ENCODE measurements at places on chromosomes 6 and 20.

- no peak for DNase-seq
These were observed 23.1 kb downstream of the ELOVL2 start for GRCh38 chr6:11021003-11021402.

- DNase-seq = no peak
These were observed 5.8 kb downstream of the DDR1 start for GRCh38 chr6:30889921-30890645.

DNA sequence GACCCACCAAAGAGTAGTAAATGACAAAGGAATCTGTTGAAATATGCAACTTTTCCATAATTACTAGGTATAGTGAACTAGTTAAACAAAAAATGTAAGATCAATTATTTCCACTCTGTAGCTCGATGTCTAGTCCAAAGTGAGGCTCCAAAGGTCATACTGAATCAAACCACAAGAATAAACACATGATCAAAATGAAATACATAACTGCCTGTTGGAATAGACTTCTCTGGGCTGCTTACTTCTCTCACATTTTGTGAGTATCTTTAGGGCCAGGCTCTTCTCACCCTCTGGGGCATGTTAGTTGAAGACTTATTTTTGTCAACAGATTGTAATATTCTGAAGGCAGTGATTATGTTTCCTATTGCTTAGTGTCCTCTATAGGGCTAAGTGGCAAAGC lies 103.7 kb upstream of the TMEM170B start:
- DNase-seq = no peak

DNA sequence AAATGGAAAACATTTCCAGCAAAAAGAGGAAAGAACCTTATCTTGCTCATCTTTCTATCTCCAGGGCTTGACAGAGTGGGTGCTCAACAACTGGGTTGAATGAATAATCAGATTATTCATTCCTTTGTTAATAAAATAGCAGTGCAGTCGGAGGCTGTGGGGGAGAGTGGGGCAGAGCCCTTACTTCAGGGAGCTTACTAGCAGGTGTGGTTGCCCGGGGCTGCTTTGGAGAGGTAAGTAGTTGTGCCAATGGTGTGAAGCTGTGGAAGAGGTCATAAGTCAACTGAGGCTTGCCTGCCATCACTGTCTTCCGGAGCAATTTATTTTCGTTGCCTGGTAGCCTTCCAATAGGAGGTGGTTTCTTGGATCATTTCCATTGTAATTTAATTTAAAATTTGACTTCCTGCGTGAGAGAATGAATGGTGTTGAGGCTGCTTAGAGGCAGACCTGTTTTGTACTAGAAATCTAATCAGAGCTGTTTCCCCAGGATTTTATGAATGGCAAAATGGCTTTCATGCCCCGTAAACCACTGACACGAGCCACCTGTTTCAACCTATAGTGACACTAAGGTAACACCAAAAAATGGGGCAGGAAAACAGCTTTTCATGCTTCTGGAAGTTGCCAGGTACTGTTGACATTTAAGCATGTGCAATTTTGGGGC lies 51.4 kb downstream of the ZDHHC14 start:
- no peak for DNase-seq

DNA sequence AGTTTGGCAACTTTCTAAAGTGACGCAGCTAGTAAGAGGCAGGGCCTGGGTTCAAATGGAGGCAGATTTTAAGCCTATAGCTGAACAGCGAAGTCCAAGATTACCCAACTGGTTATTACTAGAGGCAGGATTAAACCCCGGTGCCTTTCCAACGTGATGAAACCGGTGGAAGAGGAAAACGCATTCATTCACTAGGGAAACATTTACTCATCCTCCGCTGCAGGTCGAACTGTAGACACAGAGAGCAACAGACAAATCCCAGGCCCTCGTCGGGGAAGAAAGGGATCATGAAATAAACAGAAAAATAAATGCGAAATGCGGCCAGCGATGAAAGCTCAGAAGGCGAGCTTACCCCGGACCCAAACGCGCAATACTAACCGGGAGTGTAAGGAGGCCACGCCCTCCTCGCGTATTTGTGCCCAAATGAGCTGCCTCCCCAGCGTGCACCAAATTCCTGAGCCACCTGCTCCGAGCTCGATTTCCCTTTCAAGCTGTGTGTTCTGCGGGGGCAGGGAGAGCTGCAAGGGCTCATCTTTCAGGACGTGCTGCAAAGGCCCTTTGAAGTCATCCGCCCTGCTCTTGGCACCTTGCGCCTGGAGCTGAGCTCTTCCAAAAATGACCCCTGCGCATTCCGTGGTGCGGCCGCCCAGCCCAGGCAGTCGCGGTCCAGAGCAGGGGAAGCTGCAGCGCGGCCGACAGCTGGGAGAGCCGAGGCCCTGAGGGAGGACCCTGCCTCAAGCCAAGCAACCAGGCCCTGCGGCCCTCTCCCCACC lies 46.9 kb downstream of the PDYN start:
- no peak for DNase-seq

- no peak for DNase-seq
These were observed 12.4 kb downstream of the TPMT start for GRCh38 chr6:18142591-18142861.

- peak; percentile 1 for DNase-seq
These were observed 28.2 kb downstream of the NDRG3 start for GRCh38 chr20:36717657-36718056.

DNA sequence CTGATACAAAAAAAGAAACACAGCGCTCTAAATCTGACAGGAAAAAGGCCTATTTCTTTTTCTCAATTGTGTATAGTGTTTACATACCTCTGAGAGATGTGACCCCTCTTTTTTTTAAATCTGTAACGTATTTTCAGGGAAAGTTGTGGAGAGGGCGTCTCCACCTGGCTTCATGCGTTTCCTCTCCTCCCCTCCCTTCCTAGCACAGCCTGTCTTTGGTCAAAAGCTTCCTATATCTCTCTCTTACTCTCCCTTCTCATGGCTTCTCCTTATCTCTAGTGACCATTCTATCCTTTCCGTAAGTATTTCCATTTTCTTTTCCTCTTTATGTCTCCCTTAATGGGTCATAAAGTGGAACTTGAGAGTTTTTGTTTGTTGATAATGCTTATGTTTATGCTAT lies 458.9 kb downstream of the HACE1 start:
- DNase-seq = no peak

GRCh38 chr20:64246616-64247306 lies 8.8 kb upstream of the PCMTD2 start:
- no peak for DNase-seq

DNA sequence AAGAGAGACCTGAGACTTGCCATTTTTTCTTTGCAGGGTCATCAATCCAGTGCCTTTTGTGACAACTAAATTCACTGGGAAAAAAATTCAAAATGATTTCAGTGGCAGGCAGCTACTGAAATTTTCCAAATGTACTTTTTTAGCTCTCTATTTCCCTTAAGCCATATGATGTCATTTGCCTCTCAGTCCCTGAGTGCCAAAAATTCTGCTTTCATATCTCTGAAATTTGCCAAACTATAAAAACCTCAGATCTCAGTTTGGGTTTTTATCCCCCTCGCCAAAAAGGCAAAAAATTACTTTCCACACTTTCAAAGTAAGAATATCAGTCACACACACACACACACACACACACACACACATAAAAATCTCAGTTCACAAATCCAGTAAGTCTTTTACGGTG lies 651.3 kb upstream of the ARID1B start:
- DNase-seq = no peak

DNA sequence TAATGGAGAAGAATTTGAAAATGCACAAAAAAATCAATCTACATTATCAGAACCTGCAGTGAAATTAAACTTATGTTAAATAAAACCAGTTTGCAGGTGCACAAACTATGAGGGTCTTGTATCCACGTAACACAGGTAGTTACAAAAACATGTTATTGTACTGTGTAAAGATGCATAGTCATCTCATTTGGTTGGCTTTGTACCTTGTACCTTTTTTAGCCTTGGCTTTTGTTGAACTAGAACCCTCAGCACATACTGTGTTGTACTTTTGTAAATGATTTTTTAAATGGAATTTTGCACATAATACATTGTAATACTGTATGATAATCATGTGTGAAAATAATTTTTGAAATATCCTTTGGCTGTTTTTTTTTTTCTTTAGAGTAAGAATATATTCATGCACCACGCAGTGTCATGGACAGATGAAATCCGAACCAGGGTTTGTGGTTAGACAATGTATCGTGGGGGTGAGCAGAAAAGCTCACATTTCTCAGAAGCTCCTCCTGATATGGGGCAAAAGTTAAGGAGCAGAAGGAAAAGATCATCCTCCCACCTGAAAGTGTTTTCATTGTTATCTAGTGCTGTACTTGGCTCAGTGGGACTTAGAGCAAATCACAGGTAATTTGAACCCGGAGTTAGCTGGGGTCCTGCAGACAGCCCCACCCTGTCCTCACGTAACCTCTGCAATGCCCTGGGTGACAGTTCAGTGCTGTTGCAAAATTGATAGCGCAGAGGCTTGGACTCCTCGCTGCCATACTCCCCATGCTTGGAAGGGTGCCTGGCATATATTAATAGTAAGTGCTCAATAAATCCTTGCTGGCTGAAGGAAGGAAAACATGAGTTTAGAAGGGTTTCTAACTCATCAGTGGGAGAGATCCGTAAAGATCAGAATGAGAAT lies 14.8 kb upstream of the NAA20 start:
- DNase-seq = no peak

GRCh38 chr20:37804584-37805566 lies 98.1 kb upstream of the VSTM2L start:
- peak; percentile 82 for DNase-seq

GRCh38 chr6:152246554-152247337 lies 390.4 kb downstream of the SYNE1 start:
- DNase-seq = no peak

DNA sequence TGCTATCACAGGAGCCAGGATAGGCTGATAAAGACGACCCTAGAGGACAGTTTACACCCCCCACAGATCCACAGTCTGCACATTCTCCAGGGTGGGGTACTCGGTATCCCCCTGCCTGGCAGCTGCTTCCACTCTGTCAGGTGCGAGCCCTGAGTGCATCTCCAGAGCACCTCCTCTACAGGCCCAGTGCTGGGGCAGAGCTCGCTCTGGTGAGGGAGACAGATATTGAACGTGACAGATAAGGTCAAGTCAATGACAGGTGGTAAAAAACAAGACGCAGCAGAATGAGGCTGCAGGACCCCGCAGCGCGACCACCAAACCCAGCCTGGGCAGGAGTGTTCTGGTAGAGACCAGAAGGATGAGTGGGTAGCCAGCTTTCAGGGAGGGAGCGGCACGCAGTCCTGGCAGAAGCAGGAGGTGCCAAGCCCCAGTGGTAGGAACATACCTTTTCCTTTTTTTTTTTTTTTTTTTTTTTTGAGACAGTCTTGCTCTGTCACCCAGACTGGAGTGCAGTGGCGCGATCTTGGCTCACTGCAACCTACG lies 12.4 kb upstream of the MYL9 start:
- no peak for DNase-seq

DNA sequence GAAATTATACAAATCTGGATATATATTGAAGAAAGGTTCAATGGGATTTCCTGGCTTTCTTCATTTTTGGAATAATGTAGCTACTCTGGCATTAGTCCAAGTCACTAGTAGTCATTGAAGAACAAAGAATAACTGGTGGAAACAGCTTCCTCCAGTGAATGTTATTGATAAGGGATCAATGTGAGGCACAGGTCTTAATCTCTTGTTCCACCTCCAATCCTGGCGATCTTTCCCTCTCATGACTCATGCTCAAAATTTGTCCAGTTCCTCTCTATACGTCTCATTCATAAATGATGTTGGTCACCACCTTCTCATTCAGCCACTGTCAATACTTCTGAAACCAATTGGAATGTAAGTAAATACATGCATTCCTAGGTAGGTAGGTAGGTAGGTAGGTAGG lies 185.0 kb upstream of the BMP2 start:
- no peak for DNase-seq

DNA sequence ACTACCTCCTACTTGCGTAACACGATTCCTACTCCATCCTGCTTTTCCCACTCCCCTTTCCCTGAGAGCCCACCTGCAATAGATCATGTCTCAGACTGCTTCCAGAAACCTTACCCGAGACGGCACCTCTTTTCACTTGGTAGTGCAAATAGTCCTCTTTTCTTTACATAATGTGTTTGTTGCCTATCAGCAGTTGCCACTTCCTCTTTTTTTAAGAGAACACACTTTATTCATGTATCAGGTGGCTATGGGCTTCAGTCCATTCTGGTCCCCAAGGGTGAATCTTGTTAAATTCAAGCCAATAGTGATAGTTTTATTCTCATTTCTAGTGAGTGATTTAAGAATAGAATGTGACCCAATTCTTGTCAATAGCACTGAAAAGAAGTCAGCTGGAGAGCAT lies 57.7 kb upstream of the FERMT1 start:
- no peak for DNase-seq

GRCh38 chr6:87575423-87575822 lies 14.4 kb downstream of the RARS2 start:
- no peak for DNase-seq

DNA sequence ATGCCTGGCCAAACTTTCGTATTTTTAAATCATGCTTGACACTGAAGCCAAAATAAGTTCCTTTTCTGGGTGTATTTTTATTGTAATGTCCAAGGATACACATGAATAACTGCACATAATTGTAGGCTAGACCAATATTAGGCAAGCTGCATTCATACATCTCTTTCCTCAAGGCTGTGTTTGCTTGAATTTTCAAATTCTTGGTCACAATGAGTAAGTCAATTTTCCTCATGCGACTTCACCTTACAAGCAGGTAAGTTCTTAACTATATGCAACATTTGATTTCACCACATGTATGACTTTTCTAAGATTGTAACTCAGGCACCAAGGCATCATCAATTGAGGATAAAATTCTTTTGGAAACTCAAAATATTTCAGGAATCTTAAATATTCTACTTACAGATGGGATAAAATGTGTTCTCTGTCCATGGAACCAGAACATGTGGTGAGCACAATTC lies 112.4 kb upstream of the ZNF217 start:
- no peak for DNase-seq

DNA sequence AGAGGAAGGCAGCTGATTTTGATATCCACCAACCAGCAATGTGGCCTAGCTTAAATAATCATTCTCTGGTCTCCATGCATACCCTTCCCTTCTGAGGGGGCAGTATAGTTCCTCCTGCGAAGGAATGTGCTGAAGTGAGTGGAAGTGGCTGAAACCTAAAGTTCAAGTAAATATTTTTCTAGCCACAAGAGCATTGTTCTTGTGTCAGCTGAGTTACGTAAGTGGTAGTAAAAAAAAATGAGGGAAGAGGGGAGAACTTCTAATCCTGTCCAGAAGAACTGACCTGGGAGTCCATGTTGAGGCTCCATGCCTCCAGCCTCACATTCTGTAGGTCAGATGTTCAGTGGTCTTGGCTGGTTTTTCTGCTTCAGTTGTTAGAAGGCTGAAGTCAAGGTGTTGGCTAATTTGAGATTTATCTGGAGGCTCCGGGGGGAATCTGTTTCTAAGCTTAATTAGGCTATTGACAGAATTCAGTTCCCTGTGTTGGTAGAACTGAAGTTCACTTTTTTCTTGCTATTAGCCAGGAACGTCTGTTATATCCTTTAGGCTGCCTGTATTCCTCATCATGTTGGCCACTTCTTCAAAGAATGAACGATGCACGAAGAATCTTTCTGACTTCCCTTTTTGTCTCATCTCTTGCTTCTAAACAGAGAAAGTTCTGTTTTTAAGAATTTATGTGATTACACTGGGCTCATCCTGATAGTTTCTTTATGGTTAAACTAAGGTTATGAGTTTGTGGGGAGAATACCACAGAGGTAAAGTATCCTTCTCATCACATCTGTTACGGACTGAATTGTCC lies 207.1 kb upstream of the PRSS16 start:
- no peak for DNase-seq

- DNase-seq = peak; percentile 71
These were observed 18.3 kb downstream of the CAPN11 start for GRCh38 chr6:44176762-44177509.

Data from naive B cell (primary cell).